Kidney tubule cell (primary cell): ENCODE measurements at places on chromosomes 11 and 22.
A peak's percentile ranks its signal among the peaks of the same experiment; 100 is the strongest.

GRCh38 chr11:77411137-77411707, 62.7 kb downstream of the PAK1 start:
- no peak for DNase-seq

GRCh38 chr22:44974454-44974853, 35.4 kb downstream of the PHF21B start:
- DNase-seq: no peak

- DNase-seq: peak; percentile 74
Observed at GRCh38 chr22:37196539-37197450, 8.7 kb upstream of the C1QTNF6 start.

GRCh38 chr11:14773755-14774154, 118.3 kb downstream of the CYP2R1 start:
- DNase-seq: no peak

DNA sequence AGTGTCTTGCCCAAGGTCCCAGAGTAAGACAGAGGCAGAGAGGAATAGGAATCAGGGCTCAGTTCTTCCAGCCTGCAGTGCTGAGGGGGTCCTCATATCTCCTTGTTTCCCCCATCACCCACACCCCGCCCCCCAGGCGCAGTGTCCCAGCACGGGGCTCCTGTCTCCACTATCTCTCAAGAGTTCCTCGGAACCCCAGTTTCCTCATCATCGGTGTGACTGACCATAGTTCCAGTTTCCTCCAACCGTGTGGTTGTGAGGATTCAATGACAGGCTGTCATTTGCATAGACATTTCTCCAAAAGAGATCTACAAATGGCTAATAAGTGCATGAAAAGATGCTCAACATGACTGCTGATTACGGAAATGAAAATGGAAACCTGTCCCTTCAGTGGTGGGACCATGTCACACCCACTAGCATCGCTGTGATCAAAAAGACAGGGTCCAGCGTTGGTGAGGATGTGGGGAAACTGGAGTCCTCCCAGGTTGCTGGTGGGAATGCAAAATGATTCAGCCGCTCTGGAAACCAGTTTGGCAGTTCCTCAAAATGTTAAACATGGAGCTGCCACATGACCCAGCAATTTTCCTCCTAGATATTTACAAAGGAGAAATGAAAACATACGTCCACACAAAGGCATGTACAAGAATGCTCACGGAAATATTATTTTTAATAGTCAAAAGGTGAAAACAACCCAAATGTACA, 31.8 kb upstream of the PDGFB start:
- no peak for DNase-seq
